Bone marrow (tissue), 2 donors: ENCODE measurements at places on chromosomes 1 and 21.

GRCh38 chr1:16254263-16254928, 17.4 kb upstream of the CPLANE2 start:
- no peak for DNase-seq

DNA sequence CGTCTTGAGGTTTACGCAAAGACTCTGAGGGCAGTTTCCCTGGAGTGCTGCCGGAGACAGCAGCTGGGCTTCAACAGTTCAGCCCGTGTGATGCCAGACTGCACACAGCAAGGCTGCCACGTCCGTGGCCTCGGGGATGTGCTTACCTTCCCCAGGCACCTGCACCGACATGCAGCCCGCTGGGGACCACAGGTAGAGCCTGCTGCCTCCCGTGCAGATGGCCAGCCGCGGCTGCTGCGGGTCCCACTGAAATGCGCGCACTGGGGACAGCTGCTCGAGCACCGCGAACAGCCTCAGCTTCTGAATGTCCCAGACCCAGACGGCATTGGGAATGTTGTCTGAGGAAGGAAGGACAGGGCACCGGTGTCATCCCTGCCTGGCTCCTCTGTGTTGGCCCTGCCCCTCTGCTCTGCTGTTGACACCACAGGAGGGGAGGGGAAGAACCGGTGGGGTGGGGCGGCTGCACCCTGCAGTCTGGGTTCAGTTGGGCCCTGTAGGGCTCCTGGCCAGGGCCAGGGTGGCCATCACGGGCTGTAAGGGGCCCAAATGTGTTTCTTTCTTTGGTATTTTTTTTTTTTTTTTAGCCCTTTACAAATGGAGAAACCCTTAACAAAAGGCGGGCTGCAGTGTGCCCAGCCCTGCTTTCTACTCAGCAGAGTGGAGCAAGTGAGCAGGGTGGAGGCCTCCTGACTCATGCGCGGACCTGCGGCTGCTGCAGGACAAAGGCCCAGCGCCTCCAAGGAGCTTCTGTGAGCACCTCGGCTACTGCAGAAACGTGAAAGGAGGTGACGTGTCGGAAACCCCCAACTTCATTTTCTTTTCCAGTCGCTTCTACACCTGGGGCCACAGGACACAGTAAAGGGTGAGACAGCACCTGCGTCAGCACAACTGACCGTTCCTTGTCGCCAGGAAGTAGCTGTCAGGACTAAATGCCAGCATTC, 6.8 kb downstream of the TPRG1L start:
- DNase-seq = no peak

- no peak for DNase-seq
These were observed 89.5 kb upstream of the ARTN start for GRCh38 chr1:43844114-43844513.

DNA sequence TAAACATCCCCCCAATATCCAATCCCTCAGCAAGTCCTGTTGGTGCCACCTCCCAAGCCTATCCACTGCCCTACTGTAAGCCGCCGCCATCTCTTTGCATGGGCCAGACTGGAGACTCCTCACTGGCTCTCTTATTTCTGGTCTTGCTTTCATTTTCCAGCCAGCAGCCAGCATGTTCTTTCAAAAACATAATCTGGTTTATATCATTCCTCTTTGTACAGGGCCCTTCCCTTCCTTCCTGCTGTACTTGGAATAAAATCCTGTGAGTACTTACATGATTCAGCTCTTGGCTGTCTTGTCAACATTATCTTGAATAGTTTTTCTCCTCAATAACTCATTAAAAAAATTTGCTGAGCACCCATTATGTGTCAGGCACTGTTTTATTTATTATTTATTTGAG, 28.2 kb downstream of the TLR5 start:
- no peak for DNase-seq

GRCh38 chr1:28758420-28758819, 21.7 kb downstream of the YTHDF2 start:
- DNase-seq = no peak

- no peak for DNase-seq
These were observed 3.7 kb downstream of the C1orf226 start for GRCh38 chr1:162385280-162385623.

- peak; percentile 45 for DNase-seq
These were observed 334 bp downstream of the PRDM15 start for GRCh38 chr21:41878831-41879189.

- no peak for DNase-seq
These were observed 18.3 kb upstream of the NGF start for GRCh38 chr1:115356356-115356755.

DNA sequence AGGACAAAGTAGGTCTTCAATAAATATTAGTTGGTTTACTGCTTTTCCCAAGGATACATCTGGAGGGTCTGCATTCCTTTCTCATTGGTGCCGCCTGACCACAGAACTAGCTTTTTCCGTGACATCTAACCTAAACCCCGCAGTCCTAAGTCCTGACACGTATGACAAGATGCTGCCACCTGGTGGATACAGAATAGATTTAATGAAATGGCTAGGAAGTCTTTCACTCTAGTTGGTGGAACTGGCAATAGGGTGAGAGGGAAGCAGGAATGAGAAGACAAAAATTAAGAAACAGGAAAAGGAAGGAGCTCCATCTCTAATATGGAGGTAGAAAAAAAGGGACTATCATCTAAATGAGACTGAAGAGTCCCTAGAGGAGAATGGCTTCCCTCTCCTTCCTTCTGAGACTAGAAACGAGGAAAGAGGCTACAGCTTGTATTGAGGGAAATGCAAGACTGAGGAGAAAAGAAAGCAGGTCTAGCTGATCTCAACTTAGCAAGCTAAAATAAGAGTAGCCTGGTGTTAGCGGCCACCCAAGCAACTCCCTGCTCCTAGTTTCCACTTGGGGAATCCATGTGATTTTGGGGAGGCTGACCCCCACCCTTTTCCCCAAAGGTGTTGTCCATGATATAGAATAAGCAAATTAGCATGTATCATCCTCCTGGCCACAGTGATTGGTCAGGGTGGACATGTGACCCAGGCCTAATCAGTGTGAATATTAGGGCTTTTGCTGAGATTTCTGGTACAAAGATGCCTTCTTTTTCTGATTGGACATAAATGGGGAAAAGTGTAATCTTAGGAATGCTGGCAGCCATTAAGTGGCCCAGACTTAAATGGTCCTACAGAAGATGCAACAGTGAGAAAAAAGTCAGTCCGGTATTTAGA, 5.9 kb downstream of the RFX5 start:
- no peak for DNase-seq

DNA sequence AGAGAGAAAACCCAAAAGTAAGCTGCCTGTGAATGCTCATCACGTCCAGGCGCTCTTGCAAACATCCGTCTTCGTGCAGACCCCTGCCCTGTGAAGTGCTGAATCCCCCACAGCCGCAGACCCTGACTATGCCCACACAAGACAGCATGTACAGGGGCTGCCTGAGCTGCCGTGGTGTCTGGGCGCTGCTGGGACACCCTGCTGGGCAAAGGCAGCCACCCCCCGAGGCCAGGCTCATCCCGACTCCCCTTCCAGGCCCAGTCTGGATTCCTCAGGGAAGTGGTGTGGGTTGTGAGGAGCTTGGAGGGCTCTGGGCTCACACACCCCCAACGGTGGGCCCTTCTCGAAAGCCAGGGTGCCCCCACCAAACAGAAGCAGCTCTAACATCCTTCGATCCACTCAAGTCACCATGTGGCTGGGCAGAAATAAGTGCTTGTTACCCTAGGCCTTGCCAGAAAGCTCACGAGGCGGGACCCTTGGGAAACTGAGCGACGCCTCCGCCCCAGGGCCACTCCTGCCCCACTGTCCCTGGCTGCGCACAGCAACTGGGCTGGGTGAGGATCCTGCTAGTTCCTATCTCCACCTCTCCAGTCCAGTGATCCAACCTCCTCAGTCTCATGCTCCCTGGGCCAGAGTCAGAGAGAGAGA, 4.8 kb upstream of the WNT9A start:
- DNase-seq = no peak

GRCh38 chr1:33272930-33273329, 16.6 kb downstream of the ZNF362 start:
- no peak for DNase-seq

GRCh38 chr1:172779491-172779890, 120.6 kb downstream of the FASLG start:
- DNase-seq = peak; percentile 51

- DNase-seq = no peak
These were observed 233.5 kb downstream of the MATN1 start for GRCh38 chr1:30489737-30490389.

GRCh38 chr21:43726686-43727518, 8.0 kb downstream of the PDXK start:
- DNase-seq = no peak

GRCh38 chr1:154324241-154324640, 1.1 kb upstream of the ATP8B2 start:
- DNase-seq = no peak

DNA sequence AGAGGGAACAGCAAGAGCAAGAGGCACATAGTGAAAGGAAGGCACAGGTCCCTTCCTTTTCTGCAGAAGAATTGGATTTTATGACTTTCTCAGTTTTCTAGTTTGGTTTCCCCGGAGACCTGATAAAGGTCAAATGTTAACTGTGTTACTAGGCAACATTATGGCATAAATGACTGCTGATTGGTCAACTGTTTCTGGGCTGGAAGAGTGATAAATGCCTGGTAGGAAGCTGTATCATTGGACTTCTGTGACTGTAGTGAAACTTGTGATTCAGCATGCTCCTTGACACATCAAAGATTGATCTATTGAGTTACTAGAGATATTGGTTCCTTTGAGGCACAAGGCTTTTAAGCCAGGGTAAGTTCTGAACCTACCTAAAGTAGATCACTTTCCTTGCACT, 55.7 kb downstream of the LRRC8C start:
- no peak for DNase-seq

DNA sequence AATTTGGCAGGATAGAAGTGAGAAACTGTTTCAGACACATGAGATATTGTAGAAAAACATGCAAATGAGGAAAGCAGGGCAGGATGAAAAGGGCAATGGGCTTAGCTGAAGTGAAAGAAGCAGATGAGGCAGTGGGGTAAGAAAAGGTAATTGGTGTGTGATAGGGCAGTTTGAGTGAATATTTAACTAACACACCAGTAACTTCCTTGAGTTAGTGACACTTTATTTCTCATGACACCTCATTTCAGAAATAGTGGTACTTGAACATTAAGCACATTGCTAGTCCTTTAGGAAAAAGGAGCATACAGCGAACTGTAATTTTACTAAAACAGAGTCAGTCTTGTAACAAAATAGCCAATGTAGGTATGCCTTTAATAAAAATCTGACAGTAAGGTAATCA, 415.0 kb downstream of the DPYD start:
- no peak for DNase-seq

DNA sequence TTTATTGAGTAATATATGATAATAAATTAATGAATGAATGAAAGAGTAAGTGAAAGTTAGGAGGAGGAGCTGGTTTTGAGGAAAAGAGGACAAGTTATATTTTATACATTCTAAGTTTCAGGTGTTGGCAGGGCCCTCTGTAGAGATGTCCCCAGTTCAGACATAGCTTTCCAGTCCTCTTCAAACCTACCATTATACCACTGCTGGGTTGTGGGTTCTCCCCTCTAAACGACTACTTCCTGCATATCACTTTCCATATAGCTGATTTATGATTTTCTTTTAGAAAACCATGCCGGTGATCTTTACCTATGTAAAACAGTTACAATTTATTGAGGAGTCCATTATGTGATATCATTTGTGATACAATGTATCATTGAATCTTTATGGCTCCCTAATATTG, 116.9 kb downstream of the RUNX1 start:
- no peak for DNase-seq

GRCh38 chr1:192904438-192904895, 95.6 kb downstream of the RGS2 start:
- no peak for DNase-seq

- peak; percentile 3 for DNase-seq
These were observed 1.7 kb upstream of the KRTAP7-1 start for GRCh38 chr21:30831194-30831765.

DNA sequence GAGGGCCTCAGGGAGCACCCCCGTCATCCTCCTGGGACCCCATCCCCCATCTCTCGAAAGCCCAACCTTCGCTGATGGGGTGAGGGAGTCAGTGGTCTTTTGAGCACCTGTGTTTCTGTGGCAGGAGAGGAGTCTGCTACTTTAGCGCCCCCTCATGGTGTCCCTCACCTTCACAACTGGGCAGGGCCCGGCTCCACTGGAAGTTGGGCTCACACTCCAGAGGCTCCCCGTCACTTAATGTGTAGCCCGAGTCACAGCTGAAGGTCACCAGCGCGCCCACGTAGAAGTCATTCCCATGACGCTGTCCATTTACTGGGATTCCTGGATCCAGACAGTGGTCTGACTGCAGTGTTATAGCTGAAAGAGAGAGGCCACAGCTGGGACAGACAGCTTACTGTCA, 139.5 kb upstream of the HMGB4 start:
- DNase-seq = no peak

DNA sequence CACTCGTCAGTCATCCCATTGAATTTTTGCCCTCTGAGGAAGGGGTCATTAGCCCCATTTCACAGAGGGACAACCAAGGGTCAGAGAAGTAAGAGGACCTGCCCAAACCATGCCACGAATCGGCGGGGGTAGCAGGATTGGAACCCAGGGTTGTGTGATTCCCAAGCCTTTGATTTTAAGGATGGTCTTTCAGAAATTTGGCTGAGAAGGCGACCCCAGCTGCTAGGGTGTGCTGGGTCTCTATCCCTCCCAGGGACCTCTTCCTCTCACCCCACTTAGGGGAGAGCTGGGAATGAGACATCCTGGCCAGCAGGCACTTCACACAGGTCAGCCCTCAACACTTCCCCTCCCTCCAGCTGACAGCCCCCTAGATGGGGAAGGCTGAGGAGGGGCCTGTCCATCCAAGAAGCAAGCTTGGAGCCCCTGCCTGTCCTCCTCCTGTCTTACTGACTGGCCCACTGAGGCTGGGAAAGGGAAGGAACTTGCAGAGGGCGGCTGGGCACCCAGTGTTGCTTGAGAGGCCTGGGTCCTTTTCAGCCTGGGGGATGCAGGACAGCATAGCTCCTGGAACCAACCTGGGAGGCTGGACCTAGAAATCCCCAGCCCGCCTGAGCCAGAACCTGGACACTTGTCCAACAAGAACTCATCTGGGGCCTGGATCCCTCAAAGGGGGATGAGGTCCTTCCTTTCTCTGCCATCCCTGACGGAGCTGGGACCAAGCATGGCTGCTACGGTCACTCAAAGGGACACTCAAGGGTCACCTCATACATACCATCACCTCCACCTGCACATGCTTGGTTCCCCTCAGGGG, 1.7 kb downstream of the SDC3 start:
- no peak for DNase-seq
